ELR (cell line): ENCODE measurements at places on chromosomes 2 and 18.

- DNase-seq: no peak
Measured at GRCh38 chr2:67277450-67277849, 119.7 kb upstream of the ETAA1 start.

- DNase-seq: no peak
Measured at GRCh38 chr2:43008388-43008787, 216.0 kb upstream of the HAAO start.

GRCh38 chr2:219466816-219467735 lies 31.6 kb upstream of the GMPPA start:
- DNase-seq: no peak

DNA sequence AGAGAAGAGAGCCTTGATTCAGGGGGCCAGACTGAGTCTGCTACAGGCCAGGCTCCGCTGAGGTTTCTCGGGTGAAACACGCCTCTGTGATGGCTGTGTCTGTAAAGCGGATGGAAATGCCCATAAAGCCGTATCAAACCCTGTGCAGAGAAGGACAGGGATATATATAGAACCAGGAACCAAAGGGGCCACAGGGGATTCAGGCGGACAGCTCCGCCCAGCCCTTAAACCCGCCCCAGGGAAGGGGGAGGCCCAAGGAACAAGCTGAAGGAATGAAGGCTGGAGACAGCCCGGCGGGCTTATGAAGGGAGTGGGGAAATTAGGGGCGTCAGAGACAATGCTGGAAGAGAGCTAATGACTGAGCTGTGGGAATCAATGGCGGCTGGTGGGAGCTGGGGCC lies 42.1 kb downstream of the NHEJ1 start:
- no peak for DNase-seq

DNA sequence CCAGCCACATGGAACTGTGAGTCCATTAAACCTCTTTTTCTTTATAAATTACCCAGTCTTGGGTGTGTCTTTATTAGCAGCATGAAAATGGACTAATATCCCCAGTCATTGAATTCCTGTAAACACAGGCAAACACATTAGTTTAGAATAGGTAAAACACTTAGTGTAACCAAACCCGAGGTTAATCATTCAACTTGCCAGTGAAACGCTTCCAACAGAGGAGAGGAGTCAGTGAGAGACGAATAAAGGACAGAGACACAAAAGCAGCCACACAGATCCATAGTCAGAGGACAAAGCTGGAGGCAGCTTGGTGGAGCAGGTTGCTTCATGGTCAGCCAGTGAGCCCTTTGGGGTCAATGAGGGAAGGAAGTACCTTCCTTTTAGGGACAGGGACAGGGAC lies 348.1 kb downstream of the TGIF1 start:
- no peak for DNase-seq
